Activated CD8-positive, alpha-beta T cell treated with anti-CD3 and anti-CD28 coated beads for 36 hours (primary cell): ENCODE measurements at places on chromosomes 2 and 18. TPM values are rescaled to one million over a fixed set of nuclear protein-coding genes. Genes with fewer than 3 reads are reported as not detected.
A peak's percentile ranks its signal among the peaks of the same experiment; 100 is the strongest.

The CPO gene
- not detected for total RNA-seq

DNA sequence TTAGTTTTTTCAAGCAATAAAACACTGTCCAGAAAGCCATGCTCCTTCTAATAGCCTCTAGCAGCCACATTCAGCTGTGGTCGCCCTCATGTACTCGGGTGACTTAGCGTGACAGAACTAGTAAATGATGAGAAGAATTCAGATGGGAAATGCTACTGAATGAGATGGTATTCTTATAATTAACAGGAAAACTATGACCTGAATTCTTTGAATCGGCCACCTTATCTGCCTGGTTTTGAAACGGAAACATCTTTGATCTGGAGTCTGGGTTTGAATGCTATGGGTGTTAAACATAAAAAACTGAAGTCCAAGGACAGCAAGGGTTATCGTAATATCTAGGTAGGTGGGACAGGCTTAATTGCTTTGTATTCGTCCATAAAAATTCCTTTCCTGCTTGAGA, 138.8 kb upstream of the DNMT3A start:
- no peak for DNase-seq
- no peak overlapping the region for H3K27ac ChIP-seq
- peaks cover 4% of the 10 kb centered on the region for H3K4me1 ChIP-seq
- H3K4me3 ChIP-seq = no peak overlapping the region
- no peaks in the 10 kb centered on the region for H3K27me3 ChIP-seq

DNA sequence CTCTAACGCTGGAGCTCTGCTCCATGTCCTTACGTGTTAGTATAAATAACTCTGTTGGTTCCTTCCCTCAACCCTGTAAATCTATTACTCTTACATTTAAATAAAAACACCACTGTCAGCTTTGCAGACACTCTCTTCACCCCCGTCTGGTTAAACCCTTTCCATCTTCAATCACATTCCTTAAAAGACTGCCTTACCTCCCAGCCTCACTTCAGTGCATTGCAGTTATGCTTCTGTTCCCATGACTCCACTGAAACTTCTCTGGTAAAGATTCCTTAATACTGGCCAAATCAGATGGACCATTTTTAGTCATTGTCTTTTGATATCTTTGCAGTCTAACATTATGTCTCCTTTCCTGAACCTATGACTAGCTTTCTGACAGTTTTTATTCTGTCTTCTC, 61.7 kb downstream of the EML4 start:
- DNase-seq = no peak
- peak overlapping the region; percentile 10 for H3K27ac ChIP-seq
- peaks cover 52% of the 10 kb centered on the region for H3K4me1 ChIP-seq
- H3K27me3 ChIP-seq = no peaks in the 10 kb centered on the region

GRCh38 chr2:119460076-119460475, 28.4 kb downstream of the TMEM37 start:
- H3K27ac ChIP-seq = no peak overlapping the region
- peaks cover 3% of the 10 kb centered on the region for H3K27me3 ChIP-seq
- DNase-seq = no peak
- H3K4me3 ChIP-seq = no peak overlapping the region

The SP3 gene
- 84.0 TPM for total RNA-seq

The TRPM8 gene
- not detected for total RNA-seq

DNA sequence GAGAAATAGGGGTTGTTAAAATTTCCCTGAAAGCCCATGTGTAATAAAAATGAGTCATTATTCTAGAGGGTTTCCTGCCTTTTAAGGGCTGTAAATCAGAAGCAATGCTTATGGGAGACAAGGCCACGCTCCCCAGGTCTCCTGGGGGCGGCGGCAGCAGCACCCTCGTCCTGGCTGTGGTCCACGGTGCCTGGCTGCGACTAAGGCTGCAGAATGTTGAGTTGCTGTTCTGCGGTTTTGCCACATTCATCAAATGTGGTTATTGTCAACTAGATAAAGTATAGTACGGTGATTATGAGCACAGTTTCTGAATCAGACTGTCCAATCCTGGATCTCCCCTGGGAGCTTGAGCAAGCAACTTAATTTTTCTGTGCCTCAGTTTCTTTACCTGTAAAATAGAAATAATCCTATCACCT, 11.9 kb upstream of the AGFG1 start:
- peak overlapping the region; percentile 89 for H3K27ac ChIP-seq
- peaks cover 3% of the 10 kb centered on the region for H3K36me3 ChIP-seq
- H3K4me3 ChIP-seq = peak overlapping the region; percentile 59
- DNase-seq = peak; percentile 89
- peaks cover 84% of the 10 kb centered on the region for H3K4me1 ChIP-seq

DNA sequence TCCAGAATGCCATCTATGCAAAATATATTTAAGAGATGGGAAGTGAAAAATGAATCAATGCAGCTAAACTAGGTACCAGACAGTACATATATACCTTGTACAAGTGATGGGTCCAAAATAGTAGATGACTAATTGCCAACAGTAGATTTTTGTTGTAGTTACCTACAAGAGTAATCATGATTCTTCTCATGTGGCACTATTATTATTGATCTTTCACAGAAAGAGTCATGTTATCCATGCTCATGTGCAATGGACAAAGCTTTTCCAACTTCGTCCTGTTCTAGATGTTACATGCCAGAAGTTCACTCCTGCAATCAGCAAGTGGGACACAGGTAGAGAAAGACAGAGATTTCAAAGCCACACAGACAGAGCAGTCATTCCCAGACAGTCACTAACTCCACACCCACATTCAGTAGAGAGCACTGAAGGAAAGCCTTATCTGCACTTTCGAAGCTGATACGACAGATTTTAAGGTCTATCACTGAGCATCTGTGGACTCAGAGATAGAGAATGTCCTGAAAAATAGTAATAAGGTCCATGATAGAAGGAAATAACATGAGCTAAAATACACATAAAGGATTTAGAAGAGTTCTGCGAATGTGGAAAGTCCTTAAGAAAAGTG, 101.6 kb upstream of the ITPRID2 start:
- H3K27ac ChIP-seq = no peak overlapping the region
- no peaks in the 10 kb centered on the region for H3K36me3 ChIP-seq
- peaks cover 19% of the 10 kb centered on the region for H3K4me1 ChIP-seq
- no peak for DNase-seq

The MOGAT1 gene
- total RNA-seq = not detected

DNA sequence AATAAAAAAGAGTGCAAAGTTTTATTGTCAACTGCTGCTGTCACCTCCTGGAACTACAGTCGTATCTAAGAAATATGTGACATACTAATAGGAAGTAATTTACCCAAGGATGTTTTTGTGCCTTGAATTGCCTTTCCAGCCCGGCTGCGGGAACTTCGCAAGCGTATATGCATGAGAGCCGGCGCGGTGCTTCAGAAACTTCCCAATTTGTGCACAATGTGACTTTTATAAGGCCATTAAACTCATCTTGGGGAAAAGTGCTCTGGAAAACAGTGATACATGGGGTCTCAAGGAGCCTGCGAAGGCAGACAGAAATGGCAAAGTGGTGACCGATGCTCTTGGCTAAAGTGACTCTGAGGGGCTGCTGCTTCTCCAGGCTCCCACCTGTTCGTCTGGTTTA, 41.7 kb upstream of the CELF4 start:
- DNase-seq = no peak
- no peak overlapping the region for H3K4me3 ChIP-seq
- no peaks in the 10 kb centered on the region for H3K4me1 ChIP-seq
- H3K27me3 ChIP-seq = no peaks in the 10 kb centered on the region

DNA sequence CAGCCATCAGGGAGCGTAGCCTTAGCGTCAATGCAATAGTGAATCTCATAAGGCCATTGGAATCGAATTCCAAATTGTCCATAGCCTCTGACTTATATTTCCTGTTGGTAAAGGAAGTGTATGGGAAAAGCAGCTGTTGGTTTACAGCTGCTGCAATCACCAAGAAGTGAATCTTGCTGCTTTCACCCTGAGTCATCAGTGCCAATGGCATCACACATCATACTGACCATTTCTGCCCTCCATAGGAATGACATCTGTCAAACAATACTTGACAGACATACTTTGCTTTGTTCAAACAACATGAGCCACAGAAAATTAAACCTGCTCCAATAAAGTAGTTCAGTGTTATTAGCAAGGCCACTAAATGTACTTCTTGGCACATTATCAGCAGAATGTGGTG, 111.2 kb upstream of the KLHL29 start:
- peaks cover 17% of the 10 kb centered on the region for H3K27me3 ChIP-seq
- H3K4me3 ChIP-seq = no peak overlapping the region
- no peaks in the 10 kb centered on the region for H3K36me3 ChIP-seq
- no peaks in the 10 kb centered on the region for H3K4me1 ChIP-seq

DNA sequence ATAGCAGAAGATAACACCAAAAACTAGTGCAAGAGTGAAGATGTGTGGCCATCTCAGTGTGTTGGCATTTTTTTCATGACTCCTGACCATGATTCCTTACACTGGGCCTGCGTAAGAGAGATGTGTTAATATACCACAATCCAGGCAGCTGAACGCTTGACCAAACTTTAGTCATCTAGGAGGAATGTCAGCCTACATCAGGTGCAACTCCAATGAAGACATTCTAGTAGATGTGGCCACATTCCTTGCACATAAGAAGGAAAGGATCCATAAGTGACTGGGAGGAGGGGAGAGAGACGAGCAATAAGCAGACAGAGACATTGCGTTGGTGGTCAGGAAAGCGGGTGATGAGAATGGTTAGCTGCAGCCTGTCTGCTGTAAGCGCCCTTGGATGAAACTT, 42.6 kb downstream of the CYRIA start:
- H3K27ac ChIP-seq = no peak overlapping the region
- peaks cover 1% of the 10 kb centered on the region for H3K27me3 ChIP-seq
- H3K36me3 ChIP-seq = no peaks in the 10 kb centered on the region
- peaks cover 12% of the 10 kb centered on the region for H3K4me1 ChIP-seq
- DNase-seq = no peak
- H3K4me3 ChIP-seq = no peak overlapping the region

The LRATD1 gene
- not detected for total RNA-seq

DNA sequence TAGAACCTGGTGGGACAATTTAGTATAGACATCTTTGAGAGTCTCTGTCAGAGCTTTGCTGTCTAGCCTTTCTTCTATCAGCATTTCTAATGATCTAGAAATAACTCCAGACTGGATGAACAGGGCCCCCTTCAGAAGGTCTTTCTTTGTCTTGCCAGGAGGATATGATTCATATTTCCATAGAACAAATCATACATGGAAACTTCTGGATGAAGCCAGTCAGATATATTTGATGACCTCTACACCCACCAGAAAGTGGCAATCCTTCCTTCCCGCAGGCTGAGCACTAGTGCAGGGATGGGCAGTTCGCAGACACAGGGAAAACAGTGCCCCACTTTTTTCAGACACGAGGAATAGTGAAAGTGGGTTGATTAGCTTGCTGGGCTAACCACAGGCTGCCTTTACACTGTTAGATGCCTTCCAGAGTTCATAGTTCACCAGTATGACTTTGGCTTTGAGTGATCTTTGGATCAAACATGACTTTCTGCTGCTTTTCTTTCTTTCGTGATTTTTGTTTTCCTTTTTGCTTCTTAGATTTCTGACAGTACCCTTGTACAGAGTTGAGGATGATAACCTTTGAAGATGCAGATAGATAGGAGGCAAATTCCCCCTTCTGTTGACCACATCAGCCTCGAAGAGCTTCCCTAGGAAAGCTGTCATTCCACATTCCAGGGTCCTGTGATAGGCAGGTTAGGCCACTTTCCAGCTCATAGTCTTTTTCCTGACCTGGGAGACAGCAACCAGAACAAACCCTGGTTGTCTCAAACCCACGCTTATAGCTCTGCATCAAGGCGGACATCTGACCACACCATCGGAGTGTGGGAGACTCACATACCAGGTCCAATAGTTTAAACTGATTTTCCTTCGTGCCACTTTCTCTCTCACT, 237.0 kb downstream of the ZNF407 start:
- no peak overlapping the region for H3K4me3 ChIP-seq
- no peak for DNase-seq
- peaks cover 8% of the 10 kb centered on the region for H3K36me3 ChIP-seq
- H3K27me3 ChIP-seq = no peaks in the 10 kb centered on the region

GRCh38 chr2:213451542-213452239, 167.4 kb downstream of the SPAG16 start:
- no peak overlapping the region for H3K27ac ChIP-seq
- H3K4me3 ChIP-seq = no peak overlapping the region
- no peaks in the 10 kb centered on the region for H3K27me3 ChIP-seq

DNA sequence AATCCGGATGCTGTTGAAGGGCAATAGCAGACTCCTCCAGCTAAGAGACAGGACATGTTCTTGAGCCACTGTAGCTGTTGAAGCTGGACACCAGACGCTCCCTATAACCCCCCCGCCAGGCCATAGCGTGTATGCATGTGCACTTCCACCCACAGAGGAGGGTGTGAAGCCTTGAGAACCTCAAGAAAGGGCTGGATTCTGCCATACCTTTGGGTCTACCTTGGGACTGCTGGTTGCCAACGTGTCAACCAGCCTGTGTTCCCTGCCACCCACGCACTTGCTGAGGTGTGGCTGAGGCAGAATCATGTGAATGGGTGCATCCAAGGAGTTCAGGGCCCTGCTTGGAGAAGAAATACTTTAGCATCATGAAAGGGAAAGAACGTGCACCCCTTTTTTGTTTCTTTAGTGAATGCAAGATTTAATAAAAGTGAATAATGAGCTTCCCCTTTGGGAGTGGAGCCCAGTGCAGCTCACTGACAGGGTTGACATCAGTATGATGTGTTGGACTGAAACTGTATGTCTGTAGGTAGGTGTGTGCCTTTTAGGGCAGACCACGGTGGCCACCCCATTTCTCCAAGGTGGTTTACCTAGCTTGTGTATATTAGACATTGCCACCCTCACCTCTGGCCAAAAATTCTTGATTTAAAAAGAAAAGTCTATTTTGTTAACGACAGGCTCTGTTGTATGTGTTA, 198.3 kb downstream of the MGAT5 start:
- no peaks in the 10 kb centered on the region for H3K27me3 ChIP-seq
- no peak overlapping the region for H3K4me3 ChIP-seq
- H3K36me3 ChIP-seq = peaks cover 1% of the 10 kb centered on the region
- no peak overlapping the region for H3K27ac ChIP-seq
- no peaks in the 10 kb centered on the region for H3K4me1 ChIP-seq
- DNase-seq = no peak

DNA sequence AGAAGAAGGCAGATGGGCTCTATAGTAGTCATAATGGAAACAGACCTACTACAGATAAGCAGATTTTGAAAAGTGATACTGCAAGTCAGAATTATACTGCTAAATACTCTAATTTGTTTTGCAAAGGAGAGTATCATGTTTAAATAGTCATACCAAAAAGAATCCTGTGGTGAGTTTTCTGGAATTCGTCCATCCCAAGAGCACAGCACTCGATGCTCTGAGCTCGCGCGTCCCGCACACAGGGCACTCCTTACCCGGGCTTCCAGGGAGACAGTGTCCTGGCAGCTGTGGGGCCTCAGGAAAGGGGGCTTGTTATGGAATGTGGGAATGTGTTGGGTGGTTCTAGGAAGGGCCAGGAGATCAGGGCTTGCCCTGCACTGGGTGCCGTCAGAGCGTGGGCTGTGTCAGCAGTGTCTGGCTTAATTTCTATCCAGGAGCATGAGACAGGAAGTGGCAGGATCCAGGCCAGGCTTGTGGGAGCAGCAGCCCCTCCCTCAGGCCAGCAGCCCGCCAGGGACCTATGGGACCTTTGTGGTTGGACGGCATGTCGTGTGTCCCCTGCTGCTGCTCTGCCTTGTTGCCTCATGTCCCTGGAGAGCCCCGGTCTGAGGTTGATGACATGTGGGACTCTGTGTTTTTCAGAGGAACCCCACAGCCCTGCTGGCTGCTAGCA, 193.2 kb upstream of the TPO start:
- no peak for DNase-seq
- peaks cover under 1% of the 10 kb centered on the region for H3K36me3 ChIP-seq
- H3K27me3 ChIP-seq = peaks cover 3% of the 10 kb centered on the region
- no peak overlapping the region for H3K4me3 ChIP-seq

The EMILIN1 gene
- total RNA-seq = 0.61 TPM
